ENCODE measurements at places on chromosomes 6 and 20.

GRCh38 chr6:41072836-41073202, at the start of gene NFYA:
Gene NFYA (plus strand): TSS chr6:41072974. CDS start chr6:41079090, 6,116 bp downstream.
- no peak for DNase-seq

- peak; percentile 65 for DNase-seq
Measured at GRCh38 chr6:138692058-138692977, 81.3 kb upstream of the CCDC28A start.

DNA sequence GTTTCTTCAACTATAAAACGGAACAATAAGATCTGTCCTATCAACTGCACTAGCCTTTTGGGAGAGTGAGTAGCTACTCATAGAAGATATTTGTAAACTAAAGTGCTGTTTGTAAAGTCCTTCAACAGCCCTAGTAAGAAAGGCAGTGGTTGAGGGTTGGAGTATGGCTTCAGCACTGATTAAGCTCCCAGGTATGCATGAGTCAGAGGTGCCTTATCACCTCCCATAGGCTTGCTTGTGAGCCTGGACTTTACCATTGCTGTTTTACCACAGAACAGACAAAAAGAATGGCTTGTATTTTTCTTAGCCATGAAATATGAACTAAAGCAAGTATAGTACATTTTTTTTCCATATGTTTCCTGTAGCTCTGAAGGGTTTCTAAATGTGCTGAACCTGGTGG, 44.1 kb downstream of the SAMD3 start:
- DNase-seq: no peak

- DNase-seq: peak; percentile 45
Measured at GRCh38 chr6:132361101-132361500, 40.2 kb downstream of the MOXD1 start.

GRCh38 chr6:14703586-14703985, 542.3 kb upstream of the JARID2 start:
- no peak for DNase-seq

GRCh38 chr6:66896415-66896814, 1189.4 kb upstream of the EYS start:
- DNase-seq: no peak

DNA sequence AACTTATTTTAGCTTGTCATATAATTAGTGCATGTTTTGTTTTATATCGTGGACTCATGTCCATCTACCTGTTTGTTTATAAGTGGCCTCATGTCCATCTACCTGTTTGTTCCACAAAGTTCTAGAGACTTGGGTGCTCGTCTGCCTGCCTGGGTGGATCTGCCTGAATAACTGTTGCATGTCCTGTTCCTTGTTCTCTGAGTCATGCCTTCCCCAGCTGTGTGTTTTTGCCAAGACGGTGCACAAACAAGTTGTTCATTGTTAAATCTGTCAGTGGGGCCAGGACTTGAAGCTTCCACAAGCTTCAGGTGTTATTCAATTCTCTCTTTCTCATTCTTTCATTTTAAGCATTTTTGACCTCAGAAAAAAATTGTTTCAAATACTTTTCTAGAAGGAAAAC, 358.0 kb upstream of the CITED2 start:
- DNase-seq: no peak

DNA sequence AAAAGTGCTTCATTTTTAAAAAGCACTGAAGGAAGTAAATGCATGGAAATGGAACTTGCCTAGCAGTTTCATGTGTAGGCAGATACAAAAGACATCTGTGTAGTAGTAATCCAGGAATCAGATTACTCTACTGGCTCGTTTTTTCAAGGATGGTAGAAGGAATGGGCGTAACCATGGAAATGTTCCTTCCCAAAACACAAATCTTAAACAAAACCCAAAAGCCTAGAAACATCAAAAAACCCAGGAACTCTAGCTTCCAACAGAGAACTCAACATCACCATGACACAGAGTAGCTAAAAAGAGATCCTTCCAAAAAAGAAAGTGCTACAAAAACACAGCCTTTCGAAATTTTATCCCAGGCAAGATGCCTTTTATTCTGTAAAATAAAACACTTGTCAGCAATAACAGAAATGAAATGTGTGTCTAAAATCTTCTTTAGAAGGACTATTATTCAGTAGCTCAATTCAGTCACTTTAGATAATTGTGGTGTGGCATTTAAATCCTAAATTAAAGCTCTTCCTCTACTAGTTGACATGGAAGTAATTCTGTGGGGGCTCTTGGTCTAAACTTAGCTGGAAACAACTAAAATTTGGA, 81.7 kb downstream of the FAM217A start:
- peak; percentile 49 for DNase-seq

GRCh38 chr20:6480328-6481200, 286.9 kb upstream of the BMP2 start:
- no peak for DNase-seq
